ENCODE measurements at places on chromosomes 5 and 9.
A peak's percentile ranks its signal among the peaks of the same experiment; 100 is the strongest.

DNA sequence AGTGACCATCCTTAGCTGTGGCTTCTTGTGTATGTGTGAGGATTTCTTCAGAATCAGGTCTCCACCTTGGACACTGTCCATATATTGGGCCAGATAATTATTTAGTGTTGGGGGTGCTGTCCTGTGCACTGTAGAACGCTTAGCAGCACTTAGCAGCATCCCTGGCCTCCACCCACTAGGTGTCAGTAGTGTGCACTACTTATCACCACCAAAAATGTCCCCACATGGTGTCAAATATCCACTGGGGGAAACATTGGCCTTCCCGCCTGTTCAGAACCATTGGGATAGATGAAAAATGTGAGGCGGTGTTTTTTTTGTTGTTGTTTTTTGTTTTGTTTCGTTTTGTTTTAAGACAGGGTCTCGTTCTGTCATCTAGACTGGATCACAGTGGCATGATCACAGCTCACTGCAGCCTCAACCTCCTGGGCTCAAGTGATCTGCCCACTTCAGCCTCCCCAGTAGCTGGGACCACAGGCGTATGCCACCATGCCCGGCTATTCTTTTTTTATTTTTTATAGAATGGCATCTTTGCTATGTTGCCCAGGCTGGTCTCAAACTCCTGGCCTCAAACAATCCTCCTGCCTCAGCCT lies 67.7 kb downstream of the TENT4A start:
- DNase-seq = peak; percentile 32

DNA sequence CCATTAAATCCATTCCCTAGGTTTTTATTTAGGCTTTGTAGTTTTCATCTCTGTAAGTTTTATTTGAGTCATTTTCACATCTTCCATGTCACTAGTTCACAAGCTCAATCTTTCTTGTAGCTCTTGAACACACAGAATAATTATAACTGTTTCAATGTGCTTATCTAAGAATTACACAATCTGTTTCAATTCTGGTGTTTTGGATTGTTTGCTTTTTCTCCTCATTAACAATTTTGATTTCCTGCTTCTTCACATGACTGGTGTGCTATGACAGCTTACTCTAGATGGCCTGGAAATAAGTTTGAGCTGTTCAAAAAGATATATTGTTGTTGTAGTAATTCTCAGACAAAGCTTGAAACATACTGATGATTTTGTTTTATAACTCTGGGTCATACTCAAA lies 1974.1 kb upstream of the NUDT12 start:
- no peak for DNase-seq

- DNase-seq = no peak
Observed at GRCh38 chr9:108972626-108973209, 38.5 kb downstream of the ABITRAM start.

GRCh38 chr9:88807426-88807825 lies 183.8 kb upstream of the S1PR3 start:
- DNase-seq = no peak

GRCh38 chr5:167754501-167755021 lies 536.9 kb upstream of the WWC1 start:
- no peak for DNase-seq

- DNase-seq = no peak
Observed at GRCh38 chr5:128193665-128194390, 110.3 kb downstream of the SLC12A2 start.

- DNase-seq = no peak
Observed at GRCh38 chr5:120869831-120870230, 405.7 kb downstream of the PRR16 start.

GRCh38 chr9:12923468-12924009 lies 148.7 kb downstream of the LURAP1L start:
- no peak for DNase-seq

GRCh38 chr9:105661011-105661410 lies 1.2 kb upstream of the TAL2 start:
- DNase-seq = no peak

GRCh38 chr5:136040746-136041415 lies 12.1 kb downstream of the TGFBI start:
- DNase-seq = no peak

GRCh38 chr5:103624035-103624480 lies 61.5 kb upstream of the NUDT12 start:
- DNase-seq = no peak

GRCh38 chr5:120207129-120207528 lies 257.0 kb upstream of the PRR16 start:
- no peak for DNase-seq

- DNase-seq = no peak
Observed at GRCh38 chr5:35598707-35599370, 18.8 kb upstream of the SPEF2 start.

DNA sequence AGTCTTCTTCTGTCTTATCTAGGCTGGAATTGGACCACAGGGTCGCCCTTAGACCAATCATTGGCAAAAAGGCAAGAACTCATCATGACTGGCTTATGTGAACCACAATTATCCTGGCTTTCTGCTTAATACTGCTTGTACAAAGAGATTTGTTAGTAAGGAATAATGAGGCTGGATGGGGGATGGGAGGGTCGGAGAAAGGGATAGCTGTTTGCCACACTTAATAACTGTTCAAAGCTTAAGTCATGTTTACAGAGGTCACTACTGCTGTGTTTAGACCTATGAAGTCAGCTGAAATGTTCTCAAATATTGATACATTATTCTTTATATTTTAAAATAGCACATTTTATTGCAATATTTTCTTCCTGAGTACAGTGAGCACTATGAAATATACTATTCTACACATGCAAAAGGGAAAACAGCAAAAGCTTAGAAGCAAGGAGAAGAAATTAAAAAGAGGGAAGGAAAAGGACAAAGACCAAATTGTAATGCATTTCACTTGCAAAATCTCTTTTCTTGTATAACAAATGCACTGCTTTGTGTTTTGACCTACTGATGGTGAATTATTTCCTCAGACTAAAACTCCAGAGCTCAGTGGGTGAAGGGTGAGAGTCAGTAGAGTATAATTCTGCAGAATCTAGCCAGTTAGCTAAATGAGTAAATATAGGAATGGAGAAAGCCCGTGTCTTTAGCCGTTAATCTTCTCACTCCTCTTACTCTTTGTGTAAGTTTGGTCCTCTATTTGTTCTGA lies 404.9 kb upstream of the ZNF608 start:
- DNase-seq = no peak

- no peak for DNase-seq
Observed at GRCh38 chr9:98109052-98109451, 10.0 kb downstream of the TRIM14 start.

DNA sequence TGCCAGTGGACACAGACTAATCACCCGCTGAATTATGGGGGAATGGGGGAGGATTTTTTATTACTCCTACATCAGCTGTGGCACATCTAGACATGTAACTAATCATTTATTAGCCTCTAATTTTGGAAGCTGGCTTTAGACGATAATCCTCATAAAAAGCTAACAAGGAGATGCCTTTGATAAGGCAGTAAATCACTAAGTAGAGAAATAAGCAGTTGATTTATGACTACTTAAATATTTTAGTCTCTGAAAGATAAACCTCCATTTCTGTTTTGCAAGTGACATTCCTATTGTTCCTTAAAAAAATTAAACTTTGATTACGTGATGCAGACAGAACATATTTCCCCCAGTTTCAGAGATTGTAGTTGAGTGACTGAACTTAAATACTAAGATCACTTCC lies 206.4 kb upstream of the CDKN2B start:
- DNase-seq = no peak

- no peak for DNase-seq
Observed at GRCh38 chr5:71924980-71925379, 182.3 kb upstream of the MAP1B start.

DNA sequence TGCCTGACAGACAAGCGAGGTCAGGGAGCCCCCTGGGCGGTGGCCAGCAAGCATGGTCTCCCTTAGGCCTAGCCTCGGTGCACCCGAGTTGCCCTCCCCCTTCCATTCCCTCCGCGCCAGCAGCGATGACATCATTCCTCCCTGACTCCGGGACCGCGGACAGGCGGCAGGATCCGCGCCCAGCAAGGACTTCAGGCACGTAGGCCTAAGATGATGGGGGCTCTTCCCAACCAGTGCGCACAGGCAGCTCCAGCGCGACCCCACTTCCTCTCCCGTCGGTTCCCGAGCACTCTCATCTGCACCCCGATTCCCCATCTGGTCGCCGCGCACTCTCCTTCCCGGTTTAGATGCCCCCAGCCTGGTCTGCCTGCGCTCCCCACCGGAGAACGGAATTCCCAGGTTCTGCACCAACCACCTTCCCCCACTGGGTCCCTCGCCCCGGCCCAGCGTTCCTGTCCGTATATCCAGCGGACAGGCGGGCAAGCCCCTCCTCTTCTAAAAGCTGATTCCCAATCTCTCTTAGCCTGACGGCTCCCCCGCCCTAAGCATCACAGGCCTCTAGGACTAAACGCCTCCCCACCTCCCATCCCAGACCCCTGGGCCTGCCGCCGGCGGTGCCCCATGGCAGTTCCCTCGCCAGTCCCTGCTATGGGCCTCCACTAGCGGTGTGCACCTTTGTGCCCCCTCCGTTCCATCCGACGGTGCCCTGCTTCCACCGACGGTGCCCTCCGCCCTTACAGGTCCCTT lies 931 bp downstream of the FAM219A start:
- DNase-seq = peak; percentile 11

DNA sequence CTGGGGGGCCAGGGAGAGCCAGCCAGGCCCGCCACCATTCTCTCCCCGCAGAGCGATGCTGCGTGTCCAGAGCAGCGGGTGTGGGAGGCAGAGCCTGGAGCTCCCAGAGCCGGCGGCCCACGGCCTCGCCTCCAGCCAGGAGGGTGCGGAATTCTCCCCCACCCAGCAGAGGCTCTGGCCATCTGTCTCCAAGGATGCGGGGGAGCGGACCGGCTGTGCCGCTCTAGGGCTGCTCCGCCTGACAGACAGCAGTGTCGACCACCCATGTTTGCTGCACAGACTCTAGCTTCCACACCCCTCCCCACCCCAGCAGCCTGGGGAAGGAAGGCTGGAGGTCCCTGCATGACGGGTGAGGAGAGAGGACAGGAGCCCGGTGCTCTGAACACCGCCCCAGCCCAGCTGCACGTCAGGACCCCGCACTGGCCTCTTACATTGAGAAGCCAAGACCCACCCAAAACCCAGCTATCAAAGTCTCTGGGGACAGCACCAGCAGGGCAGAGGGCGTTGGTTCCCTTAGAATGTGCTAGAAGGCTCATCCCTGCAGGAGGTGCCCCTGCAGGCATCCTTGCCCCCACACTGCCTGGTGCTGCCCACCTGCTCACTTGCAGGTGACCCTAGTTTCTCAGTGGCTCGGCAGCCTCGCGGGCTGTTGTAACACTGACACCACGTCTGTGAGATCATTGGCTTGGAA lies 29.7 kb upstream of the FCN1 start:
- no peak for DNase-seq

DNA sequence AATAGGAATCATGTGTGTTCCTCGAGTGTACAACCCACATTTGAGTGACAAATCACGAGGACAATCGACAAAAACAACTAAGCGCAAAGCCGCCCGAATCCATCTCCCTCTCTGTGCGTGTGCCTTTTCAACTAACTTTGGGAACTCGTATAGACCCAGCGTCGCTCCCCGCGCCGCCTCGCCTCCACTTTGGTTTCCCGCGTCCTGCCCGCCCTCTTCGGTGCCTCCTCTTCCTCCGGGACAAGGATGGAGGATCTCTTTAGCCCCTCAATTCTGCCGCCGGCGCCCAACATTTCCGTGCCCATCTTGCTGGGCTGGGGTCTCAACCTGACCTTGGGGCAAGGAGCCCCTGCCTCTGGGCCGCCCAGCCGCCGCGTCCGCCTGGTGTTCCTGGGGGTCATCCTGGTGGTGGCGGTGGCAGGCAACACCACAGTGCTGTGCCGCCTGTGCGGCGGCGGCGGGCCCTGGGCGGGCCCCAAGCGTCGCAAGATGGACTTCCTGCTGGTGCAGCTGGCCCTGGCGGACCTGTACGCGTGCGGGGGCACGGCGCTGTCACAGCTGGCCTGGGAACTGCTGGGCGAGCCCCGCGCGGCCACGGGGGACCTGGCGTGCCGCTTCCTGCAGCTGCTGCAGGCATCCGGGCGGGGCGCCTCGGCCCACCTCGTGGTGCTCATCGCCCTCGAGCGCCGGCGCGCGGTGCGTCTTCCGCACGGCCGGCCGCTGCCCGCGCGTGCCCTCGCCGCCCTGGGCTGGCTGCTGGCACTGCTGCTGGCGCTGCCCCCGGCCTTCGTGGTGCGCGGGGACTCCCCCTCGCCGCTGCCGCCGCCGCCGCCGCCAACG lies at the start of gene GPR150:
GPR150 (plus strand) TSS at position 58 of the 840 bp plus-strand sequence; CDS start at position 247, 189 bp downstream.
- DNase-seq = peak; percentile 46

DNA sequence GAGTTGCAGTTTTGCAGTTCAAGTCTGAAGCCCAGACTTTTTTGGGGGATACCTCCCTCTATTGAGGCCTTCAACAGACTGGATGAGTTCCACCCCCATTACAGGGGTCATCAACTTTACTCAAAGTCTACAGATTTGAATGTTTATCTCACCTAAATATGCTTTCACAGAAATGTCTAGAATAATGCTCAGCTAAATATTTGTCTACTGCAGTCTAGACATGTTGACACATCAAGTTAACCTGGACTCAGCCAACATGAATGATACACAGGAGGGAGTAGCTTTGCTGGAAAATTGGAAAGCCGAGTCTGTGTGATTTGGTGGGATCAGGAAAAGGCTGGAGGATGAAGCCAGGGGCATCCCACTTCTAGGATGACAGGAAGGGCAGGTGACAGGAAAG lies 128.0 kb upstream of the ICE1 start:
- DNase-seq = no peak

GRCh38 chr5:131357739-131358561 lies 94.1 kb downstream of the CDC42SE2 start:
- peak; percentile 72 for DNase-seq

GRCh38 chr9:133633681-133634080 lies 2.5 kb upstream of the DBH start:
- no peak for DNase-seq

- peak; percentile 62 for DNase-seq
Observed at GRCh38 chr9:68560071-68560844, 19.6 kb upstream of the TMEM252 start.

- DNase-seq = no peak
Observed at GRCh38 chr9:21210311-21210710, 3.4 kb upstream of the IFNA10 start.

- DNase-seq = no peak
Observed at GRCh38 chr9:136506425-136506824, 23.6 kb upstream of the SEC16A start.

- peak; percentile 36 for DNase-seq
Observed at GRCh38 chr9:132670457-132671391, at the start of gene GTF3C4. TSS of gene GTF3C4 (plus strand) at chr9:132670464. CDS start at chr9:132670599, 135 bp downstream.

GRCh38 chr5:115317320-115317719 lies 20.9 kb upstream of the CCDC112 start:
- no peak for DNase-seq

DNA sequence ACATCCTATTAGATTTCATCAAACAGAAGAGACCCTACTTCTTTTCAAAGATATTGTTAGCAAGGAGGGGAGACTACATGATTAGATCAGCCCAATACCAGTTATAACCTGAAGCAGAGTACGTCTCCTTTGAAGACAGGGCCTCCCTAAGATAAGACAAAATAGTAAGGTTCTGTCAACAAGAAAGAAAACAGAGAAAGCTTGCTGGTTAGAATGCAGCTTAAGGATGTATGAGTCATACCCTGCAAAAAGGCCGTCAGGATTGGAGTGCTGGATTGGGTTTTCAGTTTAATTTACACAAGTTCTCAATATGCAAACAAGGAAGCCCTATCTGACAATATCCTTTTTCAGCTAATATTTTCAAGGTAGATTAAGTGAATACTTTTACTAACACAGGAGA lies 1581.2 kb upstream of the WWC1 start:
- no peak for DNase-seq

- DNase-seq = peak; percentile 94
Observed at GRCh38 chr5:68215208-68215897, at the start of gene PIK3R1. TSS of gene PIK3R1 (plus strand) at chr5:68215756. CDS start at chr5:68226676, 10,920 bp downstream.

Measured in activated CD4-positive, alpha-beta T cell treated with anti-CD3 and anti-CD28 coated beads, Interleukin-2, amount 50 U/mL, for 16 hours (primary cell).